ENCODE measurements at places on chromosomes 1 and 21.

- no peak for DNase-seq
Observed at GRCh38 chr1:55821234-55821633, 606.1 kb upstream of the USP24 start.

DNA sequence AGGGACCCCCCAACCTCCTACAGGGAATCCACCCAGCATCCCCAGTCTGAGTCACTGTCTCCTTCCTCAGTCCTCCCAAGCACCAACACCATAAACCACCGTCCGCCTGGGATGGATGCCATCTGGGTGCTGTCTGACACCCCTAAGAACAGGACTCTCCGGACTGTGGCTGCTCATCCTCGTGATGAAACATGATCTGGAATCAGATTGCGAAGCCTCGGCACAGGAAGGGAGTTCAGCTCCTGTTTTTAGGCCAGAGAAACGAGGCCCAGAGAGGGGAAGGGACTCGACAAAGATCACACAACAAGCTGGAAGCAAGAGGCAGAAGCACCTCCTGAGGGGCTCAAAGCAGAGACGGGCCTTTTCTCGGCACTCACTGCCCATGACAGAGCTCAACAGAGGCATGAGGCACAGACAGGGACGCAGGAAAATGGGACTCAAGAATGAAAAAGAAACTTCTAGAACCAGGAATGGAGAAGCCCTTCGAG, 8.4 kb downstream of the KCNN3 start:
- peak; percentile 64 for DNase-seq

DNA sequence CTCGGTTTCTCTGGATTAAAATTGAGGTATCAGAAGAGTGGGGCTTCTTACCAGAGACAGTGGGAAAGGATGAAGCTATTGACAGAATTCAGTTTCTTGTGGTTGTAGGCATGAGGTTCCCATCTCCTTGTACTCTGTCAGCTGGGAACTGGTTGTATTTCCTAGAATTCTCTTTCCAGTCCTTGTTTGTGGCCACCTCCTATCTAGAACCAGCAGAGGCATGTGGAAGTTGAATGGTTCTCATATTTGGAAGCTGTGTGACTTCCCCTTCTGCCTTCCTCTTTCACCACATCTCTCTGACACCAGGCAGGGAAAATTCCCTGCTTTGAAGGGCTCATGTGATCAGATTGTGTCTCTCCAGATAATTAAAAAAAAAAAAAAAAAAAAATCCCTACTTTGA, 457.7 kb upstream of the ADAMTS5 start:
- DNase-seq, result no peak

- DNase-seq, result peak; percentile 49
Observed at GRCh38 chr1:65209005-65209885, 61.2 kb downstream of the AK4 start.

GRCh38 chr1:245200146-245200545, 45.4 kb downstream of the KIF26B start:
- no peak for DNase-seq

GRCh38 chr1:53631622-53632310, 107.2 kb downstream of the GLIS1 start:
- no peak for DNase-seq

GRCh38 chr1:111252786-111253185, 25.3 kb downstream of the CHI3L2 start:
- DNase-seq, result no peak

DNA sequence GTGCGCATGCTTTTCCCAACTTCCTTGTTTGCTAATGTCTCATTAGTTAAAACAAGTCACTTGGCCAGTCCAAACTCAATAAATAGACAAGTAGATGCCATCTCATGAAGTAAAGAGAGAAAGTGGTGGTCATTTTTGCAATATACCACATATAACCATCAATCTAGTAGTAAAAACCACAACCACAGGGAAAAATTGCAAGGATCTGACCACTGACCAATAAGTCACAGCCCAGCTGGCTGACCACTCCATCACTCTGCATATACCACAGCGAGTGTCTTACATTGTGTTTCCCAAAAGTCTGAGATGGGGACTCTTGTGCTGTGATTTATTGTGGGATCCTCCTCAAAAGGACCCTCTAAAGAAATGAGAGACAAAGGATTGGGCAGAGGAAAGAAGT, 76.0 kb downstream of the FH start:
- no peak for DNase-seq

GRCh38 chr1:50421768-50422674, 1.2 kb downstream of the DMRTA2 start:
- no peak for DNase-seq

DNA sequence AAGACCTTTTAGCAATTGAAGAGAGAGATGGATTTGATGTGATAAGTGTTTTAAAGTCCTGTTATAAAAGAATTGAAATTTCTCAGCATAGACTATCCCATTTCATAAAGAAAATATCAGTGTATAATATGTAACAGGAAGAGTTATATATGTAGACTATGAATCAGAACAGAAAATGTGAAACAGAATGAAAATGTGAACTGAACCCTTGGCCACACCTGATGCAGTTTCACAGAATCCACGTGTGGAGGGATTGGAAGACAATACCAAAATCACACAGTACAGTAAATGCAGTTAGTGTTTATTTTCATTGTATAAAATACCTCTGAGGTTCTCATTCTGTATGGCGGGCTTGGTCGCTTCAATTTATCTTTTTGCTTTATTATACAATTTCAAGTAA, 9.9 kb upstream of the SLAMF1 start:
- no peak for DNase-seq

GRCh38 chr1:205665201-205666045, 14.9 kb downstream of the SLC45A3 start:
- no peak for DNase-seq

DNA sequence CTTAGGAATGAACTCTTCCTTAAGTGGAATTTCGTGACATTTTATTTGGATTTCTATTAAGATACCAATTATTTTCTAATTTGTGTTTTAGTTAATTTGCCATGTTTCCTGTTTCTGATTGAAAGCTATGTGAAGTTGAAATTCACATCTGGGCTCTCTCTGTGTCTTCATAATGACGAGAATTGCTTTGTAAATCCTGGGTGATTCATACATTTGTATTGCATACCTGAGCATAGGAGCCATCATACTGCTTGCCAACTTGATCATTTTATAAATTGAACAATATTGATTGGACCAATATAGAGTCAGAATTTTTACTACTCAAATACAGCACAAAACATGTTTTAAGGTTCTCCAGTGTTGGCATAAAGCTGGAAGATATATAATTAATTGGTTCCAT, 817.9 kb downstream of the BRINP3 start:
- DNase-seq, result peak; percentile 6

GRCh38 chr1:75742047-75742625, 17.6 kb downstream of the ACADM start:
- DNase-seq, result no peak

- DNase-seq, result no peak
Observed at GRCh38 chr1:212737559-212737958, 37.9 kb upstream of the BATF3 start.

DNA sequence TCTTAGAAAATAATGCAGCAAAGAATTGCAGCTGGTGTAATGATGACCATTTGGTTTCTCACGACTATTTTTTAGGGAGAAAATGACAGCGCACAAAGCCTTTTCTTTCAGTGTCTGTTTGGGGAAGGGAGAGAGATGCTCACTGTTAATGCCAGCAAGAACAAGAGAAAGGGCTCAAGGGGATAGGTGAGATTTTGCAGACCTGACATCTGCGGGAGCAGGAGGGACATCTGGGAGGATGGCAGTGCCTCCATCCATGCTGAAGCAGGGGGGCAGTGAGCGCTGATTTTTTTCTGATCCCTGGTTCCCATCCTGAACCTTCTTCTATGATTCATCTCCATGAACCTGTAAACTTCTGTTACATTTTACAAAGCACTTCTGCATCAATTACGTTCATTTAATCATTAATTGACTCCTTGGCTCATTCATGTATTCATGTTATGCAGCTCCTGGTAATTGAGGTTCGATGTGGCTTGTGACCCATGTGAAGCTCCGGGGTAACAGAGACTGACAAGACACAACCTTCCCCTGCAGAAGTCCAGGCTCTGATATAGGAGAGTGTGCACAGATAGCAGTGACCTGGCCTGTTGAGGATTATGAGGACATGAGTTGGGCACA, 595.3 kb downstream of the PTPRU start:
- DNase-seq, result no peak

GRCh38 chr1:59755069-59755685, 59.6 kb upstream of the HOOK1 start:
- DNase-seq, result peak; percentile 77

DNA sequence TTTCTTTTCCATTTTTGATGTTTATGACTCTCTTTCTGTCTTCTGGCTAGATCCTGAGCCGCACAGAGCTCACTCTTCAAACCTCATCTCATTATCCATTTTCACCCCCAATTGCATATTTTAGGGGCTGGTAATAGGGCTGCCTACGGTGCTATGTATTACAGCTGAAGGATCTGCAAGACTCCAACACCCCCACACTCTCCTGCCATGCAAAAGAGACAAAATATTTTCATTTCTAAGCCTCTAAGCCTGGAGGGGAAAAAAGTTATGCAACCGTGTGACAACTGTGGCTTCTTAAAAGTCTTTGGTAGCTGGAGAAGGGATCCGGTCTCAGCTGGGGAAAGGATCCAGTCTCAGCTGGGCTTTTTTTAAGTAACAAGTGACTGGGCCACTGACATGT, 311.6 kb downstream of the NPHP4 start:
- DNase-seq, result no peak

- DNase-seq, result no peak
Observed at GRCh38 chr1:172820475-172821158, 161.7 kb downstream of the FASLG start.

- no peak for DNase-seq
Observed at GRCh38 chr1:225573216-225573615, 79.7 kb downstream of the ENAH start.

DNA sequence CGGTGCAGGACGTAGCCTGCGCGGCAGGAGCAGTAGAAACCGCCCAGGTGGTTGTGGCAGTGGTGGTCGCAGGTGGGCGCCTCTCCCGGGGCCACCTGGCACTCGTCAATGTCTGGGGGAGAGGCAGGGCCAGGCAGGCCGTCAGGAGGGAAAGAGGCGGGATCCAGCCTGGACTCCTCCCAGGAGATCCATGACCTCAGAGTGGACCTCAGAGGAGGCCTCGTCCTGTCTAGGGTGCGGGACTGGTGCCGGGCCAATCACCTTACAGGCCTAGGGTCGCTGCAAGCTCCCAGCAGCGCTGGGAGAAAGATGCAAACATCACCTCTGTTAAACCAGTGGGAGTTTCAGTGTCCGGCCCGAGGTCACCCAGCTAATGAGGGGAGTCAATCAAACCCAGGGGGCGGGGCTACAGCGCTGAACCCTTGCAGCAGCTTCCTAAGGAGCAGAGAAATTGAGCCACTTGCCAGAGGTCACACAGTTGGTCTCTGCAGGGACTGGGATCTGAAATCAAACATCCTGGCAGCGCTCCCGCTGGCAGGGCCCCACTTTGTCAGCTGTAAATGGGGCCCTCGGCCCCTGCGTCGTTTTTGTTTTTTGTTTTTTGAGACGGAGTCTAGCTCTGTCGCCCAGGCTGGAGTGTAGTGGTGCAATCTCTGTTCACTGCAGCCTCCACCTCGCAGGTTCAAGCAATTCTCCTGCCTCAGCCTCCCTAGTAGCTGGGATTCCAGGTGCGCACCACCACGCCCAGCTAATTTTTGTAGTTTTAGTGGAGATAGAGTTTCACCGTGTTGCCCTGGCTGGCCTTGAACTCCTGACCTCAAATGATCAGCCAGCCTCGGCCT, 1.4 kb downstream of the MASP2 start:
- DNase-seq, result no peak

GRCh38 chr1:204285436-204286305, 71.9 kb upstream of the GOLT1A start:
- DNase-seq, result no peak

DNA sequence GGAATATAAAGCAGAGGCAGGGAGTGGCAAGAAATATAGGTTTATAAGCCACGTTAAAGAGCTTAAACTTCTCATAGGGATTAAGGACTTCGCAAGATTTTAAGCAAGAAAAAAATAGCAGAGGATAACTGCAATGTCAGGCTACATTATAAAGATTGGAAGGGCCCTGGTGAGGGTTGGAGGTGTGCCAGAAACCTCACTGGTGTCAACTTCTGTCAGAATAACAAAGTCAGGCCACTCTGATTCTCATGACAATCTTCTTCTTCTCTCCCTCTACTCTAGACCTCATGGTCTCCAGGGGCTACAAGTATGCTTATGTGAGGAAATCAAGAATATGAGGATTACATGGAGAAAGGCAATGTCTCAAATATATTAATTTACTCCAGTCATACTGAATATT, 32.6 kb upstream of the FMO2 start:
- DNase-seq, result no peak

- DNase-seq, result no peak
Observed at GRCh38 chr1:15322648-15323350, 75.8 kb downstream of the FHAD1 start.

DNA sequence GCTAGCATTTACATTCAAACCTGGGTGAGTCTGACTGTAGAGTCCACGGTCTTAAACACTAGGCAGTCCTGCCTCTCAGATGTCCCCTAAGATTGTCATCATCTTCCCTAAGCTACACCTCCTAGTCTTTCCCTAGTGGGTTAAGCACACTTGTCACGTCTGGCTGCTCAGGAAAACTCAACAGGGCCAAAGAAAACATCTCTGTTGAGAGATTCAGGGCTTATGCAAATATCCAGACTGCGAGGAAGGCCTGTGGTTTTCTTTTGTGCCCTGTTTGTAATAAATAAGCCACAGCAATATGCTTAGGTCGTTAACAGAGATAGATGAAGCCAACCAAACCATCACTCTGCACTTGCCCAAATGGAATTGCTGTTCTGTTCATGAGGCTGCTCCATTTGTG, 472.6 kb upstream of the DEPDC1 start:
- no peak for DNase-seq

GRCh38 chr1:156471496-156472490, 28.8 kb downstream of the MEF2D start:
- DNase-seq, result no peak

DNA sequence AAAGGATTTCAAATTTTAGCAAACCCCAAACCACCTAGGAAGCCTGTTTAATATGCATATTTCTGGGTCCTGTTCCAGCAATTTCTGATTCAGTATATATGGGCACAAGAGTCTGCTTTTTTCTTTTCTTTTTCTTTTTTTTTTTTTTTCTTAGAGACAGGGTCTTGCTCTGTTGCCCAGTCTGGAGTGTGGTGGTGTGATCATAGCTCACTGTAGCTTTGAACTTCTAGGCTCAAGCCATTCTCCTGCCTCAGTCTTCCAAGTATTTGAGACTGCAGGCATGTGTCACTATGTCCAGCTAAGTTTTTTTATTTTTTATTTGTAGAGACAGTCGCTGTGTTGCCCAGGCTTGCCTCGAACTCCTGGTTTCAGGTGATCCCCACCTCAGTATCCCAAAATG, 34.8 kb downstream of the CCDC18 start:
- DNase-seq, result no peak

Data from fibroblast of upper back skin (primary cell).